ENCODE measurements at places on chromosomes 16 and 17.

- no peak for DNase-seq
Measured at GRCh38 chr17:58331815-58332777, 3.5 kb upstream of the TSPOAP1 start.

DNA sequence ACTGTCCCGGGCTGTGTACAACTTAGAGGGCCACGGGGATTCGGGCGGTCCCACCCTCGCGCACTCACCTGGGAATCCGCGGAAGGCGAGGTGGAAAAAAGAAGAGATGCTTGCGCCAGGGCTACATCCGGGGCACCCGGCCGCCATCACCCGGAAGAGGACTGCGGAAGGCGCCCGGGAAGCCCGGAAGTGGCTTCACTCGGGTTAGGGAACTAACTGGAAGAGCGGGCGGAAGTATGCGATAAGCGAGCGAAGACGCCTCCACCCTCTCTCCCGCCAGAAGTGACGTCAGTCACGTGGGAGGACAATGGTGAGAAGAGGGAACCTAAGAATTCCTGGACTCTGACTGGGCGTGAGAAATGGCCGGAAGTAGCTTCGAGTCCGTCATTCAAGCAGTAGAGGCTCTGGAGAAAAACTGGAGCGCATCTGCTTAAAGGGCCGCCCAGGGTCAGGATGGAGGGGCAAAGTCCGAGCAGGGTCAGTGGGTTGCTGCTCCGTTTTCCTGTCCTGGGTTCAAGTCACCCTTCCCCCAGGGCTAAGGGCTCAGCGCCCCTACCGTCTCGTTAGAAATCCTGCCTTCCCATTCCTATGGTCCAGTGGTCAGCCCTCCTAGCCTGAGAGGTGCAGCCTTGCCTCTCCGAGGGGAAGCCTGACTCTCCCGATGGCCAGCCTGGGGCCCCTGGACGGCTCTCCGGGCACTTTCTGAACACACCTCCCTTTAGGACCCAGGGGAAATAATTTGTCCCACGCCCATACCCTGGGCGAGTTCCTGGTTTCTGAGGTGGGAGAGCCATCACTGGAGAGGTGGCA, at the start of gene CD2BP2:
Gene CD2BP2, minus strand, starts transcription at position 165 of the 810 bp plus-strand sequence. CDS start 627 bp downstream, outside the sequence.
- peak; percentile 93 for DNase-seq

GRCh38 chr17:2592971-2593820, at the start of gene PAFAH1B1:
TSS of gene PAFAH1B1 (plus strand) at chr17:2593654. CDS start at chr17:2638289, 44,635 bp downstream.
- DNase-seq, result peak; percentile 82

DNA sequence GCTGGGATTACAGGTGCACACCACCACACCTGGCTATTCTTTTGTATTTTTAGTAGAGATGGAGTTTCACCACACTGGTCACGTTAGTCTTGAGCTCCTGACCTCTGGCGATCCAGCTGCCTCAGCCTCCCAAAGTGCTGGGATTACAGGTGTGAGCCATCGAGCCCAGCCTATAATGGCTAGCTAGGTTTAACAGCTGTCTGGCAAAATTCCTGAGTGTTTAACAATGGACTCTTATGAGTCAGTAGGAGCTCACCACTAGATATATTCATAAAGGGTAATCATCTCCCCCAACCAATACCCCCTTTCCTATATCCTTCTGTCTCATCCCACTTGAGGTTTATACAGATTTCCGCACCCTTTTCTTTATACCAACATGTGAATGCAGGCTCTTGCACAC, 91.5 kb upstream of the CDH13 start:
- DNase-seq, result no peak

GRCh38 chr17:32928586-32929535, 908 bp downstream of the TMEM98 start:
- no peak for DNase-seq

DNA sequence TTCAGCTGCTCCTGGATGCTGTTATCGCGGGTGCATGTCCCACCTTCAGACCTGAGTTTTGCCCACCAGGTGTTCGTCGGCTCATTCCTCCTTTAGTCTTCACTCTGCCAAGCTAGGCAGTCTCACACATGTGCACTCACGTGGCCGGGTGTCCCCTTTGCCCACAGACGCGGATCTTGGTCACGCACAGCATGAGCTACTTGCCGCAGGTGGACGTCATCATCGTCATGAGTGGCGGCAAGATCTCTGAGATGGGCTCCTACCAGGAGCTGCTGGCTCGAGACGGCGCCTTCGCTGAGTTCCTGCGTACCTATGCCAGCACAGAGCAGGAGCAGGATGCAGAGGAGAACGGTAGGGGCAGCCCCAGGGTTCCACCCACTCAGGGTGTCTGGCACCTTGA, 133.1 kb downstream of the ABCC6 start:
- DNase-seq, result no peak

DNA sequence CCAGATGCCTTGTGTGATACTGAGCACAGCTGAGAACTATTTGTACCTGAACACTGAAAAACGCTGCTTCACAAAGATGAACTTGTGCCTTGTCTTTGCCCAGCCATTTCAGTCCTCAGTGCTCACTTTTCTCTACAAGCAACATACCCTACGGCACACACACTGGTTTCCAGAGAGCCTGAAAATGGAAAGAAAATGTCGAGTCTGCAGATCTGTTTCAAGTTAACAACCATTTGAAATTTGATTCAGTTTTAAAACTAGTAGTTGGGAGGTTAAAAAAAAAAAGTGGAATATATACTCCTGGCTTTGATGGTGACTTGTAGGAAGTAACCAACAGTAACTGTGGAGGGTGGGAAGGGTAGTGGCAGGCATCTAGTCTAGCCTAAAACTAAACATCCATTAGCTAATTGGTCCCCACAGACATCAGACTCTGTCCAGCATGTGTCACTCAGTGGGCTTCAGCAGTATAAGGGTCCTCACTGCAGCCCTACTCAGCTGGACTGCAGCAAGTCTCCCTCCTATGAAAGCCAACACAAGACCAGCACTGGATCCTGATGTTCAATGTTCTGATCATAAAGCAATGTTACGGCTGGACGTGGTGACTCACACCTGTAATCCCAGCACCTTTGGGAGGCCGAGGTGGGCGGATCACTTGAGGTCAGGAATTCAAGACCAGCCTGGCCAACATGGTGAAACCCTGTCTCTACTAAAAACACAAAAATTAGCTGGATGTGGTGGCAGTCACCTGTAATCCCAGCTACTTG, 27.1 kb downstream of the ERN1 start:
- DNase-seq, result no peak

GRCh38 chr16:66275775-66276428, 90.6 kb upstream of the CDH5 start:
- peak; percentile 74 for DNase-seq

DNA sequence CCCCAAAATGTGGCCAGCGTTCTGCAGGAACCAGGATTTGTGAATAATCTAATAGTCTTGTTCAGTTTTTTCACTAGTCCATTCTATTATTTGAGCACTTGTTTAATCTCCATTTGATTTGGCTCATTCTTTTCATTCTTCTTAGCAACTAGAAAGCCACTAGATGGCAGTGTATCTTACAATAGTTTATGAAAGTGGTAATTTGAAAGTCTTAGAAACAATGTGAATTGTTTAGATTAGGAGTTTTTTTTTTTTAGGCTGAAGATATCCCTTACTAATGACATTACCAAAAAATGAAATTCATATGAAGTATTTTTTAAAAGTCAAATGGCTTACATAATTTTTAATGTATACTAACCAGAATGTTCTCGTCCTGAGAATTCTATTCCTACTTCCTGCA, 6.7 kb downstream of the ERI2 start:
- peak; percentile 14 for DNase-seq

- no peak for DNase-seq
Measured at GRCh38 chr16:86661706-86662105, 83.4 kb downstream of the FOXL1 start.
